ENCODE measurements at places on chromosomes 7 and 10.

DNA sequence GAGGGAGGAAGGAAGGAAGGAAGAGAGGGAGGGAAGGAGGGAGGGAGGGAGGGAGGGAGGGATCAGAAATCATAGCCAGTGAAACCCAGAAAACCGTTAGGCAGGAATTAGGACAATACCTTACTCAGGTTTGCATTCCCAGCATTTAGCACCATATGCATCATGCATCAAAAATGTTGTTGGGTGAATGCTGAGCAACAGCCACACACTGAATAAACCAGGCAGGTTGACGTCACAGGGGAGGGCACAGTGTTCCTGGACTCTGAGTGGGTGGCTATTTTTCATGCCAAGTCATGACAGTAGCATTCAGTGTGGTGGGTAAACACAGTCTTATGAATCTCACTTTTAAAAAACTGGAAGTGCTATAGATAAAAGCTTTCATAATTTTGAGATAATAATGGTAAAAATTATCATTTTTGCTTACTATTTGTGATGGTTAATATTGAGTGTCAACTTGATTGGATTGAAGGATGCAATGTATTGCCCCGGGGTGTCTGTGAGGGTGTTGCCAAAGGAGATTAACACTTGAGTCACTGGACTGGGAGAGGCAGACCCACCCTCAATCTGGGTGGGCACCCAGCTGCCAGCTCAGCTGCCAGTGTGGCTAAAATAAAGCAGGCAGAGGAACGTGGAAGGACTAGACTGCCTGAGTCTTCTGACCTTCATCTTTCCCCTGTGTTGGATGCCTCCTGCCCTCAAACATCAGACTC lies 199.1 kb upstream of the PRKCQ start:
- no peak for DNase-seq

- DNase-seq: no peak
Observed at GRCh38 chr7:41779918-41780317, 77.0 kb upstream of the INHBA start.

DNA sequence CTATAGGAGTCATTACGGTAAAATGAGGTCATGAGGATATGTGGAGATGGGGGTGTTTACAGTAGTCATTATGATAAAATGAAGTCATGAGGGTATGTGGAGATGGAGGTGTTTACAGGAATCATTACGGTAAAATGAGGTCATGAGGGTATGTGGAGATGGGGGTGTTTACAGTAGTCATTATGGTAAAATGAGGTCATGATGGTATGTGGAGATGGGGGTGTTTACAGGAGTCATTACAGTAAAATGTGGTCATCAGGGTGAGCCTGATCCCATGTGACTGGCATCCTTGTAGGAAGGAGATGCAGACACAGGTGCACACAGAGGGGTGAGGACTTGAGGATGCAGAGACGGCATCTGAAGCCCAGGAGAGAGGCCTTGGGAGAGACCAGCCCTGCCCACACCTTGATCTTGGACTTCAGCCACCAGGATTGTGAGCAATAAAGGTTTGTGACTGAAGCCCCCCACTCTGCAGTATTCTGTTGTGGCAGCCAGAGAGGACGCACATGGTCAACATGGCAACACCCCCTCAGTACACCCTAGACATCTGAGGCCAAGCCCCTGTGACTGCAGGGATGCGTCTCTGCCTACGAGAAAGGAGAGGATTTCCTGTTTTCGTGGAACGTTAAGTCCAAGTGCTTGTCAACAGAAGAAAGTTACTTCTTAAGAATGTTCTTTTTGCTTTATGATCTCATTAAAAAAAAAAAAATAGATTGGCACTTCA lies 544.4 kb downstream of the DNAJB6 start:
- DNase-seq: no peak

- DNase-seq: no peak
Observed at GRCh38 chr10:71512761-71513539, 116.2 kb downstream of the CDH23 start.

DNA sequence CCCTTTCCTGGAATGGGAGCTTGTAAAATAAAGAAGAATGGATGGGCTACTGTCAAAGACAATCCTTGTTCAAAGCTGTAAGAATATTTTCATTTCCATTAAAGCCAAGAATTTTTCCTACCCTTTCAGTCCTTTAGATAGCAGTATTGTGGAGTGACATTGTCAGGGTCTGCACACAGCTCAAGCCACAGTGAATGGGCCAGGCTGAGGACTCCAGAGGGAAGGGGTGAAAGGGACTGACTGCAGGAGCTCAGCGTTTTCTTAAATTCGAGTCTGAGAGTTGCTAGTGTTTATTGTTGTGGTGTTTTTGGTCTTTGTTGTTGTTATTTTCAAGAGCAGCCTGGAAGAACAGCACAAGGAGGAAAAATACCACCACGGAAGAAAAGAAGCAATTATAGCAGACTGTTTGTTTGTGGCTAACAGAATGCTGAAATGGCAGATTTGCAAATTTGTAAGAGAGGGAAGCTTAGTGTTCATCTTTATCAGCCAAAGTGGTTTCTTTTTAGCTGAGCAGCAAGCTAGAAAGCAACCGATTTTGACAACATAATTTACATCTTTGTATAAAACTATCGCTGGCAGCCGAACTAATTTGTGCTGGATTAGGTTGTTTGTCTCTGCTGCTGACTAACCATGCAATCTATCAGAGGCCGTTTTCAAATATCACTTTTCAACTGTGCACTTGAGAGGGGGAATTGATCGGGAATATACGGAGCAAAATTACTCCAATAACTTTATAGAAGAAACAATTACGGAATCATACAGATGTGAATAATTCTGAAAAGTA lies 192.1 kb downstream of the LRMDA start:
- DNase-seq: no peak

- no peak for DNase-seq
Observed at GRCh38 chr7:37758501-37759045, 75.0 kb downstream of the GPR141 start.
